ENCODE measurements at places on chromosomes 2 and 18.

DNA sequence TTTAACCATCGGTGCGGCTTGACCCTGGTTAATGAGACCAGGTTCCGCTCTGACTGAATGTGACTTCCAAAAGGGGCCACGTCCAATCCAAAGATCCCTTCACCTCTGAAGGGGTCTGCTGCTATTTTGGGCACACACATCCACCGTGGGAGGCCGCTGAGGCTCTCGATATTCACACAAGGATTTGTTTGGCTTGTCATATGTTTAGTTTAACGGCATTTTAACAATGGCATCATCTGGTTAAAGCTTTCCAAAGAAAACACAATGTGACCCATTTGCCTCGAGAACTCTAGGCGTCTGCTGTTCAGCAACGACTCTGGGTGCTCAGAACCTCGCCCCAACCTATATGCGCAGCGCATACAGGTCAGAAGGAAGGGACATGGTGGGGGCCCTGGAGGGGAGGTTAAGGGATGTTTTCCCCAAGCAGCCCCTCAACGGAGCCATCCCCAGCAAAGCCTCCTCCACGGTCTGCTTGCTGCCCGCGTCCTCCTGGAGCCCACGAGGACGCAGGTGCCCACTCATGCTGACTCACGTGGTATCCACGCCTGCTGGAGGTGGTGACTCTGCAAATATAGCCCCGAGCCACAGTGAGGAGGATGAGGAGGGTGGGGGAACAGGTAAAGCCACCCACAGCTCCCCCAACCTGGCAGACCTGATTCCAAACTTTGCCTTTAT lies 260.3 kb downstream of the HDAC4 start:
- DNase-seq: no peak

GRCh38 chr2:72274380-72274797 lies 126.7 kb upstream of the CYP26B1 start:
- peak; percentile 16 for DNase-seq

GRCh38 chr2:241848761-241849615 lies 9.7 kb downstream of the PDCD1 start:
- DNase-seq: no peak

DNA sequence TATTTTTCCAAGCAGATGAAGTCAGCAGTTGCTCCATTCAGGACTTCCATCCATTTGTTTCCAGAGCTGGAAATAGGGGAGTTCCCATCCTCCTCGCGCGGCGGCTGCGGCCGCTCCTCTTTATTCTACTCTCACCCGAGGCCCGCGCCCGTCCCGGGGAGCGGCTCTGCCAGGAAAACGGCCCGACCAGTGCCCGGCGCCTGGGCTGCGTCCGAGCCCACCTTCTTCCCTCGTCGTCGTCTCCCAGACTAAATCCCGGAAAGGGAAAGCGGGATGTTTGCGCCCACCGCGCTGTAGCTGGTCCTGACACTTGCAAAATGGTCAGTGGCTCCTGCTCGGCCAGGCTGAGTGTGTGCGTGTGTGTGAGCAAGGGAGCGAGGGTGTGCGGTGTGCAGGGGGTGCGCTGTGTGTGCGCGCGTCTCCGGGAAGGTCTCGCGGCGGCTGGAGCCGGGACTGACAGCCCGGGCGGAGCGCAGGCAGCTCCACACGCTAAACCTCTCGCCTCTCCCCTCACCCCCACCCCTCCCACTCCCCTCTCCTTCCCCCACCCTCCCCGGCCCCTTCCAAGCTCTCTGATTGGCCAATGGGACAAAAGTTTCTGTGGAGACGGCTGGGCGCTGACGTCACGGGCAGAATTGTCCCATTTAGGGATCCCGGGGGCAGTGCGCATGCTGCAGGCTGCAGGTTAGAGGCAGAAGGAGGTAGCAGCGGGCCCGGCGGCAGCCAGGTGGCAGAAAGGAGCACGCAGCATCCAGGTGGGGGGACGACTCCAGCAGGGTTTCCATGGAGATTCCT lies at the start of gene NOL4:
Gene NOL4, minus strand, starts transcription at position 491 of the 795 bp plus-strand sequence. CDS start 1,660 bp downstream, outside the sequence.
- DNase-seq: peak; percentile 12

- DNase-seq: no peak
These were observed 61.0 kb downstream of the GRB14 start for GRCh38 chr2:164560181-164560792.

- no peak for DNase-seq
These were observed 29.8 kb upstream of the LAMA1 start for GRCh38 chr18:7147399-7147798.

GRCh38 chr2:190575263-190575662 lies 40.7 kb upstream of the NEMP2 start:
- no peak for DNase-seq

DNA sequence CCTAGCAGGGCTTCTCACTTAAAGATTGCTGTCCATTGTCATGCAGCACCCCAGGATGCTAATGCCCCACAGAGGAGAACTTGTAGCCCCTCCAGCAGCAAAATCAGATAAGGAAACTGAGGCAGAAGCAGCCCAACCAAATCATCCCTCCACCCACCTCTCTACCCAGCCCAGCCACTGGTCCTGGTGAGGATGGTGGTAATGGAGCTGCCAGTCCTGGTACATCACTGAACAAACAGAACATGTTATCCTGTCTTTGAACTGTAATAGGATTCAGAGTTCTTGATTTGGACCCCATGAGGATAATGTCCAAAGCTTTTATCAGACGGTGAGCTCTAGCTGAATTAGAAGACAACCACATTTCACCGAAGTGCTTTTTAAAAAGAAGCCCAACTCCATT lies 113.2 kb downstream of the MRO start:
- DNase-seq: no peak

GRCh38 chr18:80200171-80200931 lies 47.0 kb downstream of the PARD6G start:
- DNase-seq: no peak

DNA sequence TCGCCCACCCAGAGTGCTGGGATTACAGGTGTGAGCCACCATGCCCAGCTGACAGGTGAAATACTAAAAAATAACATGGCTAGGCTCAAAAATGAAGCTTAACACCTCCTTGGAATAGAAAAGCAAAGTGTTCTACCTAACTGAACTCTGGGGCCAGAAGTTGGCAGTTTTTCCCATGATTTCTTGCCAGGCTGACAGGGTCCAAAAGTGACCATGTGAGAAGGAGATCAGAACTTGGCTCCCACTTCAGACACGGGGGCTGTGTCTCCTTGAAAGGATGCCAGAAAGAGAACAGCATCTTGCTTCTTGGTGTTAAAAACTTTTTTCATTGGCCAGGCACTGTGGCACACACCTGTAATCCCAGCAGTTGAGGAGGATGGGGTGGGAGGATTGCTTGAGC lies 47.0 kb downstream of the BMPR2 start:
- DNase-seq: no peak

GRCh38 chr2:128233790-128234395 lies 84.8 kb downstream of the HS6ST1 start:
- no peak for DNase-seq

GRCh38 chr2:229220254-229220653 lies 50.8 kb downstream of the PID1 start:
- no peak for DNase-seq

DNA sequence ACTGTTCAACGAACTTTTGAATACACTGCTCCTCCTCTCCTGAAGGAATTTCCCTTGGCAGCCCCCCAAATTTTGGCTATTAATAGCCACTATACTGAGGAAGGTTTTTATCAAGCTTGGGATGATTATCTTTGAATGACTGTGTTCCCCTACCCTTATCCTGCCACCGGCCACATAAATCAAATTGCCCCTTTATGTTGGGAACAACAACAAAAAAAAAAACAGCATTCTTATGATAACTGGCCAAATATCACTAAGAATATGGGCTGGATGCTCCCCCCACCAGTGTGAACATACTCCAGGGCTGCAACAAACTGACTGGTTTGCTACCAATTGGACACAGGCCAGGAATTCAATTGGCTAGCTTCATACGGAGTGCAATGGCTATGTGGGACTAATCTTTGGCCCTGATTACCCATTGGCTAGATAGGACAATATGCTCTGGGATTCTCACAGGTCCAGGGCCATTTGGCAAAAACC lies 20.6 kb downstream of the DUSP11 start:
- no peak for DNase-seq

DNA sequence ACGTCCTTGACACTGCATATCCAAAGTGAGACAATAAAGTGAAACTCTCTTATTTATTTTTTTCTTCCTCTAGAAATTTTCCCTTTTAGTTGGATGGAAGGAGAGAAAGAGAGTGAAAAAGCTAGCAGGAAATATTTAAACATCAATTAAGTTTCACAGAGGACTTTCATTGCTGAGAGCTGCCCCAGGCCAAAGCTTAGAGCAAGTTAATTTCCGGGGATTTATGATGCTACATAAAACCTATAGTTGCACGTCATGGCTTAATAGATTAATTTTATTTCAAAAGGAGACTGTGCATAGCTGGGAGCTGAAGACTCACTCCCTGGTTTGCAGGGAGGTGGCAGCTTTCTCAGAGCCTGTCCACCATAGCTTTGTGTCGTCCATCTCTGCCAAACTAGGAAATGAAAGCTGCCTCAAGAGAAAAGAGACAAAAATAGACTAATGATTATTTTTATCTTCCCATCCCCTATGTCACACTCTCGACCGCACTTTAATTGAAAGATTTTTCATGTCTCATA lies 323.3 kb upstream of the RAB6C start:
- no peak for DNase-seq

DNA sequence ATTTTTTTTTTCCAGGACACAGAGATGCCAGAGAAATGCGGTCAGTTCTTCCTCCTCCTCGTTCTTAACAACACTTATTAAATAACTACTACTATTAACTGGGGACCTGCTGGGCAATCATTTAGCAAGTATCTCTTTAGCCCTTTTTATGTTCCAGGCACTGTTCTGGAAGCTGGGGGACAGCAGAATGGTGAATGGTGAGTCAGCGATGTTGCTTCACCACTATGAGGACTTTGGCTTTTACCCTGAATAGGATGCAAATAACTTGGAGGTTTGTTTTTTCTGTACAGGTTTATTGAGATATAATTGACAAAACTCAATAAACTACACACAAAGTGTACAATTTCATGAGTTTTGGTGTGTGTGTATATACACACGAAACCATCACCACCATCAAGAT lies 179.9 kb upstream of the MSH6 start:
- no peak for DNase-seq

GRCh38 chr2:229930656-229931055 lies 8.4 kb downstream of the FBXO36 start:
- DNase-seq: no peak

DNA sequence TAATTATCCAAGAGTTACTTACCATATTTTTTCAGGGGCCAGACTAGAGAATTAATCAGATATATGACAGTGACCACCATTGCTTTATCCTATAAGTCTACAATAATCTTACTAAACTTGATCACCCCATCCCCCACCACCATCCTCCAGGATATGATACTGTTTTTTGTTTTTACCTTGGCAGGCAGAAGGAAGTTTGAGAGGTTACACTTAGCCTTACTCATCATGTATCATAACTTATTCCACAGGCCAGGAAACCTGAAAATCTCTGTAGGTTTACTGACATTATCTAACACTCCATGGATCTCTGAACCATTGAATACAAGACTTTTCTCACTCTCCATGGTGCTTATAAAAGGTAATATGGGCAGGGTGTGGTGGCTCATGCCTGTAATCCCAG lies 602.7 kb downstream of the KCNJ3 start:
- DNase-seq: no peak

GRCh38 chr2:204550751-204551511 lies 5.7 kb downstream of the PARD3B start:
- DNase-seq: no peak

DNA sequence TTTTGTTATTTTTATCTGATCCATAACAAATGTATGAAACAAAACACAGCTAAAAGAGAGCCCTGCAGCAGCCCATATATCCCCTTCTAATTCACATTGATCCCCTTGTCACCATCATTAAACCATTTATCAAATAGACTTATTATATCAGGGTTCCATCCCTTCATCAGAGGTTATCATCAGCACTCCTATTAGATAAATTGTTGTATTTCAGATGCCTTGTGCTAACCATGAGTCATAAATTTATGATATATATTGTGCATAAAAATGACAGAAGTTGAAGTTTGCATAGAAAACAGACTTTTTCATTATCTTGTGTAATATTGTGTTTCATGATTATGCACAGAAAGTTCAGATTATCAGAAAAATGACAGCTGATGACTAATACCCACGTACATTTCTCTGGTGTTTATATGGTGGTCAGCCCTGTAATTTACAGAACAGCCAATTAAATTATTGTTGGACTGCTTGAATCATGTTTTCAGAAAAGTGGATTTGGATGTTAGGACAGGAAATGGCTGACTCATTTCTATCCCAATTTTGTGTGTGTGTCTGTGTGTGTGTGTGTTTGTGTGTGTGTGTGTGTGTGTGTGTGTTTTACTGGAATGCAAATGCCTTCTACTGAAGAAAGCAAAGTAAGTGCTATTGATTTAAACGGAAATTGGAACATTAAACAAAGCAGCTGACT lies 80.9 kb downstream of the PPP1R1C start:
- DNase-seq: peak; percentile 45

- no peak for DNase-seq
These were observed 79.0 kb upstream of the ID2 start for GRCh38 chr2:8602809-8603208.

- no peak for DNase-seq
These were observed 663 bp downstream of the RHBDD1 start for GRCh38 chr2:226836548-226836885.

- DNase-seq: no peak
These were observed 76.4 kb upstream of the TTC39C start for GRCh38 chr18:23938043-23938756.

GRCh38 chr2:106140113-106140512 lies 54.0 kb downstream of the UXS1 start:
- DNase-seq: no peak

DNA sequence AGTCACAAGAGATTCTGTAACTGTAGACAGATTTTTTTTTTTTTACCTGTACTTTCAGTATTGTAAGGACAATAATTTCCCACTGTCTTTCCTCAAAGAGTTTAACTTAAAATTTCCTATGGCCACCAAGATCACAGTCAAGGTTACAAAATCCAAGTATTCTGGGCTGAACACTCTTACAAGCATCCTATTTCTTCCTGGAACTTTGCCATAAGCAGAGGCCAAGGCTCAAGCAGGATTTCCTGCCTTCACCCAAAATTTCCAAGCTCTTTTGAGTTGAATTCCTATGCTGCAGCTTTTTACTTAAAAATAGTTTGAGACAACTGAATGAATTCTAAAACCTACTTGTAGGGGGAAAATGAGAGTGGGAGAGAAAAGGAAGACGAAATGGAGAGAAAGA lies 299.4 kb downstream of the ZNF516 start:
- DNase-seq: no peak

GRCh38 chr2:29950481-29950880 lies 29.1 kb upstream of the ALK start:
- DNase-seq: no peak
